RWPE2 (cell line): ENCODE measurements at places on chromosomes 2 and 18.

GRCh38 chr18:51066273-51066672 lies 36.3 kb downstream of the SMAD4 start:
- no peak overlapping the region for H3K4me3 ChIP-seq
- H3K27ac ChIP-seq, result peak overlapping the region; percentile 77
- no peaks in the 10 kb centered on the region for H3K27me3 ChIP-seq
- no peak for DNase-seq
- peaks cover 61% of the 10 kb centered on the region for H3K36me3 ChIP-seq

DNA sequence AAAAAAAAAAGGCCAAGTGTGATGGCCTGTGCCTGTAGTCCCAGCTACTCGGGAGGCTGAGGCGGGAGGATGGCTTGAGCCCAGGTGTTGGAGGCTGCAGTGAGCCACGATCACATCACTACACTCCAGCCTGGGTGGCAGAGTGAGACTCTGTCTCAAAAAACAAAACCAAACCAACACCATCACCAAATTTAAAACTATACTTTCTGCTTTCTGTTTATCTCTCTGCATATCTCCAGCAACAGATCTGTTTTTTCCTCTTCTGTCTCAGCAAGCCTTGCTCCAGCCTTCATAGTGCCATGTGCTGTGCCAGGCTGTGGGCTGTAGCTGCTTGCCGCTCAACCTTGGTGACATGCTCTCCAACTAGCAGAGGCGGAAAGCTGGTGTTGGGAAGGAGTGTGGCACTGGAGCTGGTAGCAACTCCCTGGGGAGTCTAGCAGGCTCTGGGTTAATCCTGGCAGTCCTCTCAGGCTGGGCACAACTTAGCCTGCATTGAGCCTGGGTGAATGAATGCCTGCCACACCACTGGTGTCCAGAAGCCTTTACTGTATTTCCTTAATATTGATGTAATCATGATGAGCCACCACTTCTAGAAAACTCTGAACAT lies 204.1 kb downstream of the LDLRAD4 start:
- no peak overlapping the region for H3K27ac ChIP-seq
- H3K27me3 ChIP-seq, result no peaks in the 10 kb centered on the region
- H3K4me3 ChIP-seq, result no peak overlapping the region

- H3K27me3 ChIP-seq, result no peaks in the 10 kb centered on the region
- no peak for DNase-seq
- no peak overlapping the region for H3K27ac ChIP-seq
- H3K36me3 ChIP-seq, result no peaks in the 10 kb centered on the region
These were observed 32.7 kb upstream of the ABCA12 start for GRCh38 chr2:215171151-215171550.

DNA sequence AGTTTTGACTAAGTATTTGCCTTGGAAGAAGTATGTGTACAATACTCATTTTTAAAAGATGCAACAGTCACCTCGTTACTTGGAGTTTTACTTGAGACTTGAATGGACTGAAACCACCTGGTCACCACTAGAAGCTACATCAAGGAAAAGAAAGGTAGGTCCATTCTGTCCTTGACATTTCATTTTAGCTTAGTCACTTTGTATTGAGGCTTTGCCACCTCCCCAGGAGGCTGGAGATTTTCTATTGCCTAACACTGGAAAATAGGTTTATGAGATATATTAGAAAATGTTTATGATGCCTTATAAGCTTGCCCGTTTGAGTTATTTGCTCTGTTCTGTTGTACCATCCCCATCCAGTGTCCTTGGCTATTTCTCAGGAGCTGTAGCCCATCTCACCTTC lies 107.9 kb upstream of the ETAA1 start:
- no peaks in the 10 kb centered on the region for H3K27me3 ChIP-seq
- no peak for DNase-seq
- H3K27ac ChIP-seq, result peak overlapping the region; percentile 100
- H3K4me1 ChIP-seq, result peaks cover 29% of the 10 kb centered on the region
- H3K36me3 ChIP-seq, result no peaks in the 10 kb centered on the region

- no peaks in the 10 kb centered on the region for H3K4me1 ChIP-seq
- no peak overlapping the region for H3K4me3 ChIP-seq
- peak overlapping the region; percentile 6 for H3K27ac ChIP-seq
- H3K36me3 ChIP-seq, result peaks cover 83% of the 10 kb centered on the region
- no peaks in the 10 kb centered on the region for H3K27me3 ChIP-seq
- DNase-seq, result no peak
These were observed 18.8 kb downstream of the TUBB6 start for GRCh38 chr18:12326711-12327460.

- no peak overlapping the region for H3K27ac ChIP-seq
- no peaks in the 10 kb centered on the region for H3K27me3 ChIP-seq
- no peaks in the 10 kb centered on the region for H3K36me3 ChIP-seq
- H3K4me1 ChIP-seq, result no peaks in the 10 kb centered on the region
These were observed 79.0 kb downstream of the EDAR start for GRCh38 chr2:108910011-108910431.
